ENCODE measurements at places on chromosomes 7 and 10.

GRCh38 chr7:114981323-114981722, 59.4 kb downstream of the MDFIC start:
- DNase-seq, result no peak

DNA sequence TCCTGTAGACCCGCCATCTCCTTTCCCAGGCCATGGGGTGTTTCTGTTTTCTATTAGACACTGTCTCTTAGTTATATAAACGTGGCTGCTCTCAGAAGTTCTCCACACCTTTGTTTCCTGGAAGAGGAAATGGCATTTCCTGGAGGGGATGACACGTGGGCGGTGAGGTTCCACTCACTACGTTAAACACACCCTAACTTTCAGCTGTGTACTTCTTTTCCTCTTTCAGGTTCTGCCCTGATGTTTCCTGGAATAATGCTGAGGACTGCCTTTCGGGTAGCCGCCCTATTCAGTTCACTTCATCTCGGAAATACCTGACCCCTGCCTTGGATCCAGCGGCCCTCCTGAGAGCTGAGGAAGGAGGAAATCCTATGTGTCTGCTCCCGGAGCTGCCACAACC, 3.4 kb upstream of the PRKCQ start:
- DNase-seq, result no peak

- DNase-seq, result no peak
Observed at GRCh38 chr7:22654831-22655230, 72.2 kb upstream of the IL6 start.

DNA sequence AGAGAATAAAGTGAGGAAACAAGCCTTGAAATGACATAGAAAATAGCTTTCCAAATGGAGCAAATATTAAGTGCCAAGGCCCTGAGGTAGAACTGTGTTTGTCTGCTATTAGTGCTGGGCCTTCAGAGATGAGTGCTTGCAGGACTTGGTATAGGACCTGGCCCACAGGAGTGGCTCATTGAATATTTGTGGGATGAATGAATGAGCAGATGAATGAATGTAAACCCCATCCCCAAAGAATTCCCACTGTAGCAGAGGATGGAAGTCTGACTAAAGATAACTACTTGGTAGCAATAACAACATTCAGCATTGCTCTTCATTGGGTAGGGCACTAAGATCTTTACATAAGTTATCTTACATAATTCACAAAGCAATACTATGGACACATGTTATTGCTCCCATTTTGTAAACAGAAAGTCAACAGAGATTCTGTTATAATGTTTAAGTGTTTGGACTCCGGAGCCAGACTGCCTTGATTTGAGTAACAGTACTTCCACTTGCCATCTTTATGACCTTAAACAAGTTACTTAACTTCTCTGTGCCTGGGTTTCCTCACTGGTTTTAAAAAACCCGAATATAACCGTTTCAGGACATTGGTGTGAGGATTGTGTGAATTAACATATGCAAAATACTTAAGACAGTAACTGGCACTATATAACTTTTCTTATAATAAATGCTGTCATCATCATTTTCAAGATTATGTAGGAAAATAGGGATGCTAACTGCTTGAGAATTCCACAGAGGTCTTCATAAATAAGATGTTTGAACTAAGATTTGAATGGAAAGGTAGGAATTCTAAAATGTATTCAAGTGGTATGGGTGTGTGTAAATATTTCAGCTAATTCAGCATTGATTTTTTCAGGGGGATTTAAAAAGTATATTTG, 141.9 kb downstream of the PRKG1 start:
- DNase-seq, result no peak

DNA sequence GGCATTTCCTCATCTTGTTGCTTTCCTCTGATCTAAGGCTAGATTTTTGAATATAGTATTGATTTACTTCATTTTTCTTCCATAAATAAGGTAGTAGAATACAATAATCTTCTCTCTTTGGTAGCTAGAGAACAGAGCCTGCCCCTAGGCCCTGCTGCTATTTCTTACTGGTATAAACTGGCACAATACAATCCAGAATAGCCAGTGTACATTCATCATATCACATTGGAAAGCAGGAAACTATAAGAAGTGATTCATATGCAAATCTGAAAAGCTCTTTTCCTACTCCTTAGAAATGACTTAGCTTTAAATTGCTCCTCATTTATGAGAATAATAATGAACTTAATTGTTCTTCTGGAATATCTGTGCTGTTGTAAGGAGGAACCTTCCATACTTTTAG, 100.2 kb downstream of the KCND2 start:
- DNase-seq, result no peak

- DNase-seq, result no peak
Observed at GRCh38 chr7:41030673-41031072, 672.2 kb downstream of the INHBA start.

- peak; percentile 6 for DNase-seq
Observed at GRCh38 chr10:18087355-18087754, 52.9 kb upstream of the CACNB2 start.

DNA sequence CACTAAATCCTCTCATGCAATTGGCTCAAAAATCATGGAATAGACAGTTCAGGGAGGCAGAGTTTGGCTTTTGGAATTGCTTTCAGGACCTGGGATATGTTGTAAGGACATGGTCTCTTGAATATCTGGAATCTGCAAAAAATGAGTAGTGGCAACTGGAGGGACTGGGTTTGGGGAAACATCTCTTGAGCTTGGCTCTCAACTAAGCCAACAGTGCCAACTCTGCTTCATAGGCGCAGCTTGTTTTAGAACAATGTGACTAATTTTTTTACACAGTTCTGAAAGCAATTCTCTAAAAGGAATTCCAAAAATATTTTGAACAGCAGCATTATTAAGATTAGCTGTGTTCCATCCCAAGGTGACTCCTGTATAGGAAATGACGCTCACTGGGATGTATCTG, 121.5 kb upstream of the DPP6 start:
- no peak for DNase-seq

GRCh38 chr7:33185786-33186185, 56.4 kb downstream of the BBS9 start:
- DNase-seq, result no peak

- no peak for DNase-seq
Observed at GRCh38 chr7:44898039-44898438, 12.7 kb upstream of the PURB start.
